ENCODE measurements at places on chromosomes 11 and 22.

DNA sequence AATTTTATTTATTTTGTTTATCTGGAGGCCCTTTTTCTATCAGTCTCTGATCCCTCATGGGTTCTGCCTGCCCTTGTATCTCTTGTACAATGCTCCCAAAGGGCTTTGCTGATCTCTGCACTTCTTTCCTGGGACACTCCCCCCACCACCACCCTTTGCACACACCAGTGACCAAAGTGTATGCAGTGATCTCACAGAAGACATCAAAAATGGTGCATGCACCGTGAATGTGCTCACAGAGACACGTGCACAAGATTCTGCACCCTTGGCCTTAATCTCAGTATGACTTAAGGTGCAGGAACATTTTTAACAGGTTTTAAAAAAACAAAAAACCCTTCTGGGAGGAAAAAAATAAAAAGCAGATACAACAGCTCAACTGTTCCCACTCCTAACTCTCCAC lies 12.2 kb upstream of the ADSL start:
- DNase-seq = no peak

- DNase-seq = peak; percentile 58
Measured at GRCh38 chr11:116960930-116961329, 123.5 kb upstream of the APOA1 start.

GRCh38 chr11:62402960-62403730 lies 15.7 kb upstream of the SCGB1A1 start:
- no peak for DNase-seq

DNA sequence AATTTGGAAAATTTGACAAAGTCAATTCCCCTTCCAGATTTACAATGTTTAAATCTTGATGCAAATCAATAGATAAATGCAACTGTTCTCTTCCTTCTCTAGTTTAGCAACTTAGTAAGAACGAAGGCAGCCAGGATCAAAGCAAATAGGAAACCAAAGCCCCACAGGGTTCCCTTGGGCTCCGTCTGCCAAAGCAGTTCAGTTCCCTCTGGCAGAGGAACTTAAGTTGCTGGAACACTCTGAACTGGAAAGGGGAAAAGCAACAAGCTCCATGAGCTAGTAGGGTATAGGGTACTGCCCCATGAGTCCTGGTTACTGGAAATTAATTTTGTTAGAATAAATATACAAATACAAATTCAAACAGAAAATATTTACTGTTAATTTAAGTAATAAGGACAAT lies 91.3 kb downstream of the RELT start:
- no peak for DNase-seq

DNA sequence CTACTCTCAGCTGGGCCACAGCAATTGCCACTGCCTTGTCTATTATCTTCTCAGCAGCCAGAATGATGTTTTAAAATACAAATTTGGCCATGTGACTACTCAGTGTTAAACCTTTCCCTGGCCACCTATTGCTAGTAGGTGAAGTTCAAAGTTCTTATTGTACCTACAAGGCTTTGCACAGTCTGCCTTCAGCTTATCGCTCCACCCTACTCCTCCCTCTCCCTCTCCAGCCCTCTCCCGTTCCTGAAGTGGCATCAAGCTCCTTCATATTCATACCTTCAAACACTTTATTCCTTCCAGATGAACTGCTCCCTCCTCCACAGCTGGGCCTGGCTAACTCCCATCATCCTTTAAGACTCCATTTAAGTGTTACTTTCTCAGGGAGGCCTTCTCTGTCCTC lies 37.3 kb downstream of the OR10A6 start:
- DNase-seq = no peak

- DNase-seq = no peak
Measured at GRCh38 chr11:120137187-120137610, 714 bp downstream of the TRIM29 start.

- peak; percentile 8 for DNase-seq
Measured at GRCh38 chr11:11577251-11577855, 44.5 kb downstream of the GALNT18 start.

DNA sequence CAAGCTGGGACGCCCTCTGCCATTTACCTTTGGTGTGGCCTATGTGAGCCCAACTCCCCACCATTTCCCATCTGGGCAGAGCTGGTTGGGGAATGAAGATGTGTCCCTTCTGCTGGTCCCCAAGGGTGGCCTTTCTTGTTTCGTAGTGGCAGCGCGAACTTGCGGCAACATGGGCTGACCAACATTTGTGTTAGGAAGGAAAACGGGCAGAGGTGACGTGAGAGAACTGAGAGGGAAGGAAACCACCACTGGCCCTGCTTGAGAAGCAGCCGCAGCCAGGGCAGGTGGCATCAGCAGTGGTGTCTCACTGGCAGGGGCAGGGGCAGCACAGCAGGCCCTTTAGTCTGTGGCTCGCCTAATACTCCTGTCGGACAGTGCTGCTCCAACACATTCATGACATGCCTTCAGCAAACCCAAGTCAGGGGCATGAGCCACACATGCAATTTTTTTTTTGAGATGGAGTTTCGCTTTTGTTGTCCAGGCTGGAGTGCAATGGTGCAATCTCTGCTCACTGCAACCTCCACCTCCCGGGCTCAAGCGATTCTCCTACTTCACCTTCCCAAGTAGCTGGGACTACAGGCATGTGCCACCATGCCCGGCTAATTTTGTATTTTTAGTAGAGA lies 29.9 kb downstream of the LRRC74B start:
- DNase-seq = no peak

- DNase-seq = no peak
Measured at GRCh38 chr11:129283141-129283540, 91.0 kb upstream of the ARHGAP32 start.

GRCh38 chr11:8290081-8290810 lies 26.6 kb upstream of the LMO1 start:
- DNase-seq = no peak

DNA sequence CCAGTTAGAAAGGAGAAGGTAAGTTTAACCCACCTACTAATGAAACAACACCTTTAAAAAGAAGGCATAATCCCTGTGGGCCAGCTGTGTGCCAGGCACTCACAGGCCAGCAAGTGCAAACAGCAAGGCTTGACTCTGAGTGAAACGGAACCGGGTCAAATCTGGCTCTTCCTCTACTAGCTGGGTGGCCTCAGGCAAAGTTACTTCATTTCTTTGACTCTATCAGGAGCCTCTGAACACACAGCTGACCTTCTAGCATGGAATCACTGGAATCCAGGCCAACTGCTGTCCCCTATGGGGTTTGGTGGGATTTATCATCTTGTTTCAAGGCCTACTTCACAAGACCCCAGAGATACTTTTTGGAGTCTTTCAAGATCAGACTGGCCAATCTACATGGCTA lies 3.3 kb downstream of the RAB38 start:
- no peak for DNase-seq

DNA sequence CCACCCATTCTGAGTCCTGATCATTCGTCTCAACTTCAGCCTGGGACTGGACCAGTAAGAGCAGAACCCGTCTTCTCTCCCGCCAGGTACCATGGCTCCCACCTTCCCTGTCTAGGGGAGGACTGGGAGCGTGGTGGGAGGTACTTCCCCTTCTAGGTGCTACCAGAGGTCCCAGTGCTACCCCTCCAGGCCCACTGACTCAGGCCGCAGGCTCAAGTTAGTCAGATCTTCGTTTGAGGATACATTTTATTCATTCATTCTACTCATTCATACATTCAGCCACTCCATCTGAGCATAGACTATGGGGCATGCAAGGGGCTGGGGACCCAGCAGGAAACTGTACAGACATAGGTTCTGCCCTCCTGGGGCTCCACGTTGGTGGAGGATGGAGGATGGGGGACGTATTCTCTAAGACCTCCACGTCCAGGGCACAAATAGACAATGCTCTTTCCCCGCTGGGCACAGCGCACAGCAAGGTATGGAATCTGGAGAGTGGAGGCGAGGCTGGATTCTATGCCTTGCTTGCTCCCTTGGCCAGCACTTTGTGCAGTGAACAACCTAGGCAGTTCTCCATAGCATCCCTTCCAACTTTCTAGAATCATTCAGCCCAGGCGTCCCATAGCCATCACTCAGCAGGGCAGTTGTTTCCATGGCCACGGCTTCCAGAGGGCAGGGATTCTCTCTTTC lies 1.0 kb upstream of the RAB3IL1 start:
- DNase-seq = no peak

DNA sequence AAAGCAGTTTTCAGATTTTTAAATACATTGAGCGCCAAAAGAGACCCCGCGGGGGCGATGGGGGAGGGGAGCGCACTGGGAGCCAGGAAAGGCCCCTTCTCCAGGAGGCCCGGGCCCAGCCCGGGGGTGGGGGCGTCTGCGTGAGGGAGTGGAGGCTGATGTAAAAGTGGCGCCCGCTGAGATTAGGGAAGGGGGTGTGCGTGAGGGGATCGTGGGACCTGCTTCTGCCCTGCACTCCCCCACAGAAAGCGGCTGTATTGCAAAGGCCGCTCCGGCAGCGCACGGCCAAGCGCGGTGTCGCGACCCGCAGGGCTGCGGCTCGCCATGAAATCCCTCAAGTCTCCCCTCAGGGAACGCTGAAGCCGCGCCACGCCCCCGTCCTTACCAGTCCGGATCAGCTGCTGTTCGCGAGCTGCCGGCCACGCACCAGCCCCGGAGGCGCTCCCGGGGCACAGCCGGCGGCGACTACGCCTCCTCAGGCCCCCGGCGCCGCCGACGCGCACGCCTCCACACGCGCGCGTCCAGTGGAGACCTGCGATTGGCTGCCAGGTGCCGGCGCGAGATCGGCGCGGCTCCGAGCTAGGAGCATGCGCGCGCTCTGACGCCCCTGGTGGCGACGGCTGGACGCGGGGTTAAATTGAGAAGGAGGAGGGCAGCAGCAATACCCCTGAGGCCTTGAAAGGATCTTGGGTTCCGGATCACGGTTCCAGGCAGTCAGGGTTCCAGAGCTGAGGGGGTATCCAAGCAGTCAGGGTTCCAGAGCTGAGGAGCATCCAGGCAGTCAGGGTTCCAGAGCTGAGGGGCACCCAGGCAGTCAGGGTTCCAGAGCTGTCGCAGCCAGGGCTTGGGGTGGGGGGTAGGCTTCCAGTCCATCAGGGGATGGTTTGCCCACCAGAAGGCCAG lies at the start of gene ZNF280B:
Gene ZNF280B, minus strand, starts transcription at position 469 of the 903 bp plus-strand sequence. CDS start 19,344 bp downstream, outside the sequence.
- DNase-seq = peak; percentile 91

- no peak for DNase-seq
Measured at GRCh38 chr11:44789496-44789895, 62.7 kb downstream of the TSPAN18 start.

GRCh38 chr22:49763138-49763537 lies 64.5 kb downstream of the BRD1 start:
- no peak for DNase-seq

DNA sequence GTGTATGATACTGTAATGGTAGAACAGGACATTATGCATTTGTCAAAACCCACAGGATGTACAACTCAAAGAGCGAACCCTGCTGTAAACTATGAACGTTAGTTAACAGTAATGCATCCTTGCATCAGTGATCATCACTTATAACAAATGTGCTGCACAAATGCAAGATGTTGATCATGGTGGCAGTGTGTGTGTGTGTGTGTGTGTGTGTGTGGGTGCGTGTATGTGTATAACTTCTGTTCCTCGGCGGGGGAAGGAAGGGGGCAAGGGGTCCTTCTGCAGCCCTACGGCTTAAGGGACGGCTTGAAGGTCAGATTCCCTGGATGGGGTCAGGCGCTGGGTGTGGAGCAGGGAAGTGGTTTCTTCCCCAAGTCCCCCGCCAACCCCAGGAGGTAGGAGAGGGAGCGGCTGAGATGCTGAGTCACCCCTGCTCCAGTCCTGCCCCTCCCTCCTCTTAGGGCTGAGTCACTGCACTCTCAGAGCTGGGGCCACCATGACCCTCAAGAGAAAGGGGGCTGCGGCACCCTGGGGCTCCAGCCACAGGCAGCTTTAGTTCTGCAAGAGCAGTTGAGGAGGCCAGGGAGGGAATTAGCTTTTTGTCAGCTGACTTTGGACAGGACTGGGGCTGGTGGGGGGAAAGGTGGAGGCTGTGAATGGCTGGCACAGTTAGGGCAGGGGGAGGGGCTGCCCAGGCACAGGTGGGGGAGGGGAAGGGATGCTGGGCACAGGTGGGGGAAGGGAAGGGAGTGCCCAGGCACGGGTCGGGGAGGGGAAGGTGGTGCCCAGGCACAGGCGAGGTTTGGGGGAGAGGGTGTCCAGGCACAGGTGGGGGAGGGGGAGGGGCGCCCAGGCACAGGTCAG lies 8.8 kb upstream of the CTSD start:
- peak; percentile 94 for DNase-seq

GRCh38 chr11:35085531-35086165 lies 53.3 kb upstream of the CD44 start:
- no peak for DNase-seq

DNA sequence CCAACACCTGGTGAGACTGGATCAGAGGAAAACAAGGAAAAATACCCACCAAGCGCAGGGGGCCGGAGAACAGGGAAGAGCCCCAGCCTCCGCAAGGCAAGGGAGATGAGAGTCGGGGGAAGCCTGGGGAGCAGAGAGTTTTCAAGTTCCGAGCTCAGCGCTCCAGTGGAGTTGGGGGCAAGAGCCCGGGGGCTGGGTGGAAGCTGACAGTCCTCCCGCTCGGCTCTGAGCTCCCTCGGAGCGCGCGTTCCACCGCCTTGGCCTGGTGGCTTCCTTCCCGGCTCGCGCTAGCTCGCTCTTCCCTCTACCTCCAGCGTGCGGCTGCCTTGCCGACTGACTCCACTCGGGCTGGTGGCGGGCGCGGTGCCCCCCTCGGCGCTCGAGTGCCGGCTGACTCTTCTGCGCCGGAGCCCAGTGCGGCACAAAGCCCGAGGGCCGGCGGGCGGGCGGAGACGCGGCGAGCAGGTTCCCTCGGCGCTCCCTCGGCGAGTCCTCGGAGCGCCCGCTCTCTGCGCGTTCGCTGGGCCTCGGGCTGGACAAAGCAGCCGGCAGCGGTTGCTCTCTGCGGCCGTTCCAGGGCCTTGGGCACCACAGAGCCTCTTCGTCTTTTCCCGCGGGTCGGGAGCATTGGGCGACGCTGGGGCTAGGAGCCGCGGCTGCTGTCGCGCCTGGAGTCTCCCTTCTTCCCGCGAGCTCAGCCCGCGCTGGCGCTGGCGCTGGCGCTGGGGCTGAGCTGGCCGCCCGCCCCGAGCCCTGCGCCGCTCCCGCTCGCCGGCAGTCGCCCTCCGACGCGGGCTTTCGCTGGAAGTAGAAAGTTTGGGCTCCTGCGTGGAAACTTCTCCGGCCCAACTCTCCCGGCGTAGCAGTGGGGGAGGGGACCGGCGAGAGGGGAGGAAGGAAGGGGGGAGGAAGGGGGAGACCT lies 1.0 kb downstream of the PAX6 start:
- peak; percentile 52 for DNase-seq

- DNase-seq = peak; percentile 42
Measured at GRCh38 chr11:113618360-113618759, 87.7 kb downstream of the TMPRSS5 start.
